ENCODE measurements at places on chromosomes 4 and X.

GRCh38 chr4:96677499-96677898 lies 837.6 kb downstream of the PDHA2 start:
- DNase-seq: no peak

- no peak for DNase-seq
Observed at GRCh38 chrX:31233941-31234496, 162.2 kb upstream of the FTHL17 start.

DNA sequence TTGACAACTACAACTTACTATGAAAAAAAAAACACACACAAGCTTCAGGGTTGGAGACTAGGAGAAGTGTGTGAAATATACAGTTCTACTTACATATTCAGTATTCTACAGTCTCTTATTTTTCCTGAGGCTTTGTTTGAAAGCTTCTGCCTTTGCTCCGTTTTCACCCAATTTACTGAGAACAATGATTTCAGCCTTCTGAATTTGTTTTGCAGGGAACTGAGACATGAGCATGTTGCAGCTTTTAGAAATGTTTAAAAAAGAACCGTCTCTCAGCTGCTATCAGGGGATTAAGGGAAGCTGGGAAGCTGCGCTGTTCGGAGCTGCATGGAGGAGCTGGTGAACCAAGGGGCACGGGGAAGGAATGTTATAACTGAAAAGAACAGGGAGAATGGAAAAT lies 85.7 kb downstream of the QDPR start:
- no peak for DNase-seq

DNA sequence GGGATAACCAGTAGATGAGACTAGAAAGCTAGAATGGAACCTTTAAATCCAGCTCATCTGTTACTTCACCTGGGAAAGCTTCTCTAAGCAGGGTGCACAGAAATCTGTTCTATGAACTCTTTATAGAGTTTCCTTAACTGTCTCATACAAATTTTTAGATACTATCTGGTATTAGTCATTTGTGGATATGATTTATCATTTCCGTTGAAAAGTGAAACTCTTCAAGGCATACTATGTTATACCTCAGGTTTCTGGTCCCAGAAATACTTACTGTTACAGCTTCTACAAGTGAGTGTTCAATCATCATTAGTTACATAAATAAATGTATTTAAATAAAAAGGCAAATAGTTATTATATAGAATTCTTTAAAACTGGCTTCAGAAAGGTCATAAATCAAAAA lies 298.3 kb upstream of the AGA start:
- DNase-seq: no peak

- DNase-seq: no peak
Observed at GRCh38 chr4:86532851-86533250, 61.3 kb upstream of the PTPN13 start.

DNA sequence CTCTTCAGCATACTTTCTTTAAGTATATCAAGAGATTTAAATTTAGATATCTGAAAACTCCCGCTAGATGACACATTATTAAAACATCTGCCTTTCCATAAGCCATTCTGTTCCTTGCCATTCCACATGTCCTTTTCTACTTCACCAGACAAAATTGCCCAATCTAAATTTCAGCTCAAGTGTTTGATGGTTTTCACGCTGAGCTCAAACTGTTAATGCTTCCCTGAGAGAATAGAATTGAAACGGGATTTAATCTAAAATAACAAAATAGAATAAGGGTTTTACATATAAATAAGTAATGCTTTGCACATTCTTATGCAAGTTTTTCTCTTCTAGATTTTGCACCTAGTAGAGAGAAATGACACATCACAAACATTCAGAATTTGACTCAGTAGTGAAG lies 764.5 kb upstream of the TENM3 start:
- DNase-seq: no peak

GRCh38 chrX:8025705-8026104 lies 98.5 kb upstream of the PNPLA4 start:
- DNase-seq: no peak

GRCh38 chr4:151266497-151266896 lies 10.5 kb upstream of the PRSS48 start:
- DNase-seq: no peak

DNA sequence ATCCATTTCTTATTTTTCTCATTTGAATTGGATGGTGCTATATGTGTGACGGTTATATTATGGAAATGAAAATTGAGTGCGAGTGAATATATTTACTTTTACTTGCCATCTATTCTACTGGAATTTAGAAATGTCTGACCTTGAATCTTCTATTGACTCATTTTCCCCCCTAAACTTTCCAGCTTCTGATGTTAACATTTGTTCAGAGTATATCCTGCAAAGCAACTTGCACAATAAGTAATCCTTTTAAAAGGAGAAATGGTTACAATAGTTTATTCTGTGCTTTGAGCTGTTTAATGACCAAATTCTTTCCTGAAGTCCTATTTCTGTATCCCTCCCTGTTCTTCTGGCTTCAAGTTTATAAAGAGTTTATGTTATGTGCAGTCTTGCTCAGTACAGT lies 116.7 kb downstream of the ARHGAP10 start:
- DNase-seq: no peak

- no peak for DNase-seq
Observed at GRCh38 chrX:54978448-54978847, 15.5 kb downstream of the PFKFB1 start.

DNA sequence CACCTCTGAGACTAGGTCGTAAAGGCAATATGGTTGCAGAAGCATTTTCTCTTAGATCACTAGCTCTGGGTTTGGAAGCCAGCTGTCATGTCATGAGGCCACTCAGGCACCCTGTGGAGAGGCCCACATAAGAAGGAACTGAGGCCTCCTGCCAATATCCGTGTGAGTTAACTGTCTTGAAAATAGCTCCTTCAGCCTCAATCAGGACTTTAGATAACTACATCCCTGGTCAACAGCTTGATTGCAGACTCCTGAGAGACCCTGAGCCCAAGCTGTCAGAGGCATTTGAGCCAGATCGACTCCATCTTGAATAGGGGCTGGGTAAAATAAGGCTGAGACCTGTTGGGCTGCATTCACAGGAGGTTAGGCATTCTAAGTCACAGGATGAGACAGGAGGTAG lies 15.1 kb upstream of the REPS2 start:
- DNase-seq: no peak

DNA sequence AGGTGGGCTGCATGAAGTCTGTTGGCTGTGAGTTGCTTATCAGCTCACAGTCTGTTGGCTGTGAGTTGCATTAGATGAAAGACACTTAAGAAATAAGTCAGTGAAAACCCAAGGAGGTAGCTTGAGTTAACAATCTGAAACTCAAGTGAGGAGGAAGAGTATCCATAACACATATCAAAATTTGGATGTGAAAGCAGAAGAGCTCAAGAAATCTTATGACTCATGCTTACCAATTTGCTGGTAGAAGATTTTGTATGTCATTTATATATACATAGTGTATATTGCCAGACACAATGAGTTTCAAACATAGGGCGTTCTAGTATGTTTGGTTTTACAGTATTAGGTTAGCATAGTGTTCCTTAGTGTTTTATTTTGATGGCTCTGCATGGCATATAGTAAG lies 107.4 kb downstream of the DDIT4L start:
- no peak for DNase-seq

- no peak for DNase-seq
Observed at GRCh38 chr4:155766622-155767021, 7.8 kb downstream of the GUCY1B1 start.

DNA sequence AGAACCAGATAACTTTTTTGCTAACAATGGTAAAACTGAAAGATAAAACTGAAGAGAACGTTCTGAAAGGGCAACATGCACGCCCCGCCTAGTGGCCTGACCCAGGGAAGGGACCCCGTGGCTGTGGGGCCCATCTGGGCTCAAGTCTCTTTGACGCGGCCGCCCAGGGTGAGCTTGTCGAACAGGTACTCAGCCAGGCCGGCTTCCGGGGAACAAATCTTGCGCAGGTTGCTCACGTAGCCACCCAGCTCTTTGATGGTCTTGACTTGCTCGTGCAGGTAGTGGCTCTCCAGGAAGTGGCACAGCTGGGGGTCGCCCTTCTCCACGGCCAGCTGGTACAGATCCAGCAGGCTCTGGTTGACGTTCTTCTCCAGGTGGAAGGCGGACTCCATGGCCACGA lies 579 bp downstream of the FTHL17 start:
- DNase-seq: no peak

- DNase-seq: no peak
Observed at GRCh38 chr4:17189401-17189720, 290.9 kb upstream of the LDB2 start.

DNA sequence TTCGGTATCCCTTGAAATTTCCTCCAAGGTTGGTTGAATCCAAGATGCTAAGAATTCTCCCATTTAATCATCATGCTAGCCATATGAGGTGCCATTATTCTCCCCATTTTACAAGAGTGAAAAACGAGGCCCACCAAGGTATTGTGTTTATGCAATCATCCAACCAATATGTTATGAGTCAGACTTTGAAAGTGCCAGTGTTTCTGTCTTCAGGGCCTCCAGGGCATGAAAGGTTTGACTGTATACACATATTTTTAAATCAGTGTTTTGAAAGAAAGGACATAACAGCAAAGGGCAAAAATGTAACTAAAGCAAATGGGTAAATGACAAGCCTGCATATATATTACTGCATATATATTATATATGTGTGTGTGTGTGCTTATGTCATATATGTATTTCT lies 541.2 kb upstream of the SMIM31 start:
- no peak for DNase-seq

GRCh38 chr4:185651137-185651677 lies 115.9 kb upstream of the PDLIM3 start:
- DNase-seq: no peak

DNA sequence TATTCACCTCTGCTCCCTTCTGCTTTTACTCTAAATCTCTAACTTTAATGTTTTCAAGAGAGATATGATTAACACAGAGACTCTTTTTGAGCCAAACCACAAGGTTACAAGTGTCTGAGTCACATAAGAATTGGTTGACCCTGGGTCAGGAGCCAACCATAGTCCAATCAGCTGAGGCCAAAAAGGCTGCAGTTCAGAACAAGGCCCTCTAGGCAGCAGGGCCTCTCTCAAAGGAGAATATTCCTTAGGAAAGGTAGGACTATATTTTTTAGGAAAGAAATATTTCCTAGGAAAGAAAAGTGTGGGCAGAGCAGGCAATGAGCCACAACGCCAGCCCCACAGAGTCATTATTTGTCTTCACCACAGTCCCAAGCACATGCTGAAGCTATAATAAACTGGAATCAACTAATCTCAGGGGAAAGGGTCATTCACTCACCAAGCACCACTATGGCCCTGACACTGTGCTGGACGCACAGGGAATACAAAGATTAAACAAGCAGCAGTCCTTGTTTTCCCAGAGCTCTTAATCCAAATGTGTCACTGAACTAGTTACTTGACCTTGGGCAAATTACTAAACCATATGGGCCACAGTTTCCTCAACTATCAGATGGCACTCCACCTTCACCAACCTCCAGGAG lies 2.2 kb downstream of the ATP8A1 start:
- peak; percentile 35 for DNase-seq

- DNase-seq: no peak
Observed at GRCh38 chrX:2609431-2610238, 81.5 kb upstream of the CD99 start.

DNA sequence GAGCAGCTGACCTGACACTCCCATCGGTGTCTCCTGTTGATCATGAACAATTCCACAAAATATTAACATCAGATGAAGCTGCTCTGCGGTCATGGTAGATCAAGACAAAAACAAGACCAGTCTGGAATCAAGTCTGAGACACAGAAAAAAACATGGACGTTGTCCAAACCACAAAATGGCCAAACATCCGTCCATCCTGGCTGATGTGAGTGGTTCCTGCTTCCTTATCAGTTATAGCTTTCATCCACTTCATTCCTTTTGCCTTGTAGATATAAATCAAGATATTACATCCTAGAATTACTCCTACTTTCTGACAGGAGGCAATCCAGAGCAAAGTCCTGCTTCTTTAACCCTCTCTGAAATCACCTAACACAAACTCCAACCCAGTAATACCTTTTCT lies 28.8 kb upstream of the PCSK1N start:
- no peak for DNase-seq

GRCh38 chr4:75834772-75835154 lies 67.5 kb downstream of the PPEF2 start:
- no peak for DNase-seq

DNA sequence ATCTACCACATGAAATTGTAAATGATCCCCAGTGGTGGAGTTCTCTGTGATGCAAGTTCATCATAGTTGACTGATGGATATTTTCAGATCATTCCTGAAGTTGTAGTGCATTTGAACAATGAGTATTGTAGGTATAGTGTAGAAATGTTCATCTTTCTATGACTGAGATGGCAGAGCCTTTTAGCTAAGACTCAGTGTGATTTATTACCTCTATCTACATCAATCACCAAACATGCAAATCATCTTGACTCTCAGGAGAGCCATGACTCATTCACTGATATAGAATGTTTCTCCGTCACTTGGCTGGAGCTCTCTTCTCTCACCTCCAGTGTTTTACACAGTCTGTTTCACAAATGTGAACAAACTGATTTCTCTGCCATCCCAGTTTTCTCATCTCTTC lies 392.6 kb downstream of the IL1RAPL1 start:
- DNase-seq: no peak

GRCh38 chr4:154502111-154502510 lies 10.5 kb upstream of the DCHS2 start:
- DNase-seq: no peak

DNA sequence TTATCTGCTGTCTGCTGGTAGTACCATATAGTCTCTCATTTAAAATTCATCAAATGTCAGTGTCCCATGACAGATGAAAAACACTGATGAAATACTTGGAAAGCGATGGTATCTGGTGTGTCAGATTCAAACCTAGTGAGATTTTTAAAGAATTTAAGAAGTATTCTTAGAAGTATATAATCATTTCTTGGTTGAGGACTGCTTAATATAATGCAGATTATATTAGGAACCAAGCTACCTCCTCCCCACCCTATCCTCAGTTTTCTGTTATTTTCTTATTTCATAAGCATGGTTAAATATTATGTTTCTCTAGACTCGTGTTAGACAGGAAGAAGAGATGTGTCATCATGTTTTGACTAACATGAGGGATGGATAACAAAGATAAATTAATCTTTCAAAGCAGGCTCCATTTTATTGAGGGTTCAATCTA lies 118.5 kb downstream of the GLUD2 start:
- no peak for DNase-seq

- DNase-seq: no peak
Observed at GRCh38 chrX:128818690-128819089, 704.6 kb downstream of the SMARCA1 start.

- DNase-seq: no peak
Observed at GRCh38 chr4:188106454-188106853, 2.9 kb downstream of the TRIML2 start.

GRCh38 chrX:107298276-107298675 lies 91.9 kb downstream of the DNAAF6 start:
- DNase-seq: no peak
